ENCODE measurements at places on chromosomes 1 and 21.

GRCh38 chr1:159829273-159829634 lies 2.6 kb downstream of the SLAMF8 start:
- DNase-seq: no peak

DNA sequence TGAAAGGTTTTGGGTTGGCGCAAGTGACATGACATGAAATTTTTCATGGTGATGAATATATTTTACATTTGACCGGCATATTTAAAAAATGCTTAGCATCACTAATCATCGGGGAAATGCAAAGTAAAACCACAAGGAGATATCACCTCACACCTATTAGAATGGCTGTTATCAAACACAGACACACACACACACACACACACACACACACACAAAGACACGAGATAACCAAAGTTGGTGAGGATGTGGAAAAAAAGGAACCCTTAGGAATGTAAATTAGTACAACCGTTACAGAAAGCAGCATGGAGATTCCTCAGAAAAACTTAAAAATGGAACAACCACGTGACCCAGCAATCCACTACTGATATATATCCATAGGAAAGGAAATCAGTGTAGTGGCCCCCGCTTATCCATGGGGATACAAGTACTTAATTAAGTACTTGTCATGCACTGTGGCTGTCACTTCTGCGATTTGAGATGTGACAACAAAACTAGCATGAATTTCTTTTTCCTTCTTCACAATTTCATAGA lies 15.9 kb upstream of the PRELP start:
- no peak for DNase-seq

- DNase-seq: no peak
These were observed 26.2 kb upstream of the LYST start for GRCh38 chr1:235892734-235893413.

- no peak for DNase-seq
These were observed 7.3 kb downstream of the CSF1 start for GRCh38 chr1:109917768-109918606.
